ENCODE measurements at places on chromosomes 6 and 20.

DNA sequence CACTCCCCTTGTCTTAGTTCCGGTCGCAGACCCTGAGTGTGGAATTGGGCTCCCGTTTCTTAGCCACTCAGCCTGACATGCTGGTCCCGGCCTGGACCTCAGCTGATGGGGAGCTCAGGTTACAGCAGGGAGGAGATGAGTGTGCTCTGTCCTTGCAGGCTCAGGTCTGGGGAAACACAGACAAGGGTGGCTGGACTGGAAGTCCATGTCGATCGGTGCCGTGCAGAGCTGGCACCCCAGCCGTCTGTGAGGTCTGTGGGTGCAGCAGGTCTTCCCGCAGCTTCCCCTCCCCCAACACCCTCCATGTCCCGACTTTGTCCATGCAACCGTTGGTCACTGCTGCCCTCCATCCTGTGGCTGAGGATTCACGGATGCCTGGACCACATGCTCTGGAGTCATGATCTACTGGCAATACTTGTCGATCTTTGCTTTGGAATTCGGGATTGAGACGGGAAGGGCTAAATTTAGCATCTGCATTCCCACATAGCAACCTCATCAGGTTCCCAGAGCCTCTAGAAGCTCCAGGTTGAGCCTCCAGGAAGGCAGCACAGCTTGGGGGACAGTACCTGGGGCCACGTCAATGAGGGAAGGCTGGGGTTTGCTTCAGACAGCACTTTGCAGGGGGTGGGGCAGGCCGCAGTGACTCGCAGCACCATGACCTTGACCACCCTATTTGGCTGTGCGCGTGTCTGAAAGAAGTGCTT, 118.8 kb downstream of the PSMB1 start:
- DNase-seq = no peak

GRCh38 chr6:138456401-138456790, 42.9 kb downstream of the NHSL1 start:
- no peak for DNase-seq

- no peak for DNase-seq
These were observed 542.9 kb upstream of the JAG1 start for GRCh38 chr20:11216451-11217314.

DNA sequence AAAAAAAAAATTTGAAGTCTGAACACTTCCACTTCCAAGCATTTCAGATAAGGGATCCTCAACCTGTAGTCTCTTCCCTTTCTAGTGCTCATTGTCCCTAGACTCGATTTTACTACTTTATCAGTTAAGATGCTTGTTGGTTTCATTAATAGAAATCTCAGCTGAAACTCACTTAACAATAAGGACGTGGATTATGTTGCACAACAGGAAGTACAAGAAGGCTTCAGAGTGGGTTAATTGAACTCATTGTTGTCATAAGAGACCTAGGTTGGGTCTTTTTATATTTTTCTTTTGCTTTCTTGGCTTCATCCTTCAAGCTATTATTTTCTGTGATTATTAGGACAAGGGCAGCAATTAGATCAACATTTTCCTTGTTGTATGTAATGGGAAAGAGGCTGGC, 175.2 kb downstream of the CDKAL1 start:
- no peak for DNase-seq

DNA sequence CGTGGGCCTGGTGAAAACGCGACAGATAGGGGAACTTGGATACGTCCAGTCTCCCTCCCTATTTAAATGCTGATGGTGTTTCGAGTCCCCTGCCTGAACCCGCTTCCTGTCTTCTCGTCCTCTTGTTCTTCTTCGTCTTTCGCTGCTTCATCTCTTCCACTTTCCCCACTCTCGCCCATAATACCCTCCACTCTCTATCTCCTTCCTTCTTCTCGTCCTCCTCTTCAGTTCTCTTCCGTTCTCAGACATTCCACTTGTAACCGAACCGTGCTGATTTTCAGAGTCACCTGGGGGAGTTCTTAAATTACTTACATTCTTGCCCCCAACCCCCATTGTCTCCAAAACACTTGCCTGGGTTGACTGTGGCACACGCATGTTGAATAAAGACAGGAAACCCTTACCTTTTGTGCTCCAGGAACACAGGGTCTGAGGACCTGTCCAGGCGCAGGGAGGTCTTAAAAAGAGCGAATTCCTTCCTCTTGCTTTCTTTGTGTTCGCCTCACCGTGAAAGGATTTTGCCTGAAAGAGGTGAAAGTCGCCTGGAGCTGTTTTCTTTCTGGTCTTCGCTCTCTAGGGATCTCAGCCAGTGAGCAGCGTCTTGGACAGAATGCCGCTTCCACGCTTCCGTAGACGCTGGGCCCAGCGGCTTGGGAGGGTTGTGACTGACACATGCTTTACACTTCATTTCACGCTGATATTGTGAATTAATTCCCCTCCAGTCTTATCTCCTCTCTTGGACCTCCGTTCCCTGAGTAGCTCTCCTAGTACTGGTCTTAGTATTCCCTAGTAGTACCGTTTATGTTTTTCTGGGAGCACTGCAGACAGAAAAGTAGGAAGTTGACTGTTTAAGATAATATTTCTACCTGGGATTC, 184.0 kb downstream of the GPX5 start:
- DNase-seq = no peak

DNA sequence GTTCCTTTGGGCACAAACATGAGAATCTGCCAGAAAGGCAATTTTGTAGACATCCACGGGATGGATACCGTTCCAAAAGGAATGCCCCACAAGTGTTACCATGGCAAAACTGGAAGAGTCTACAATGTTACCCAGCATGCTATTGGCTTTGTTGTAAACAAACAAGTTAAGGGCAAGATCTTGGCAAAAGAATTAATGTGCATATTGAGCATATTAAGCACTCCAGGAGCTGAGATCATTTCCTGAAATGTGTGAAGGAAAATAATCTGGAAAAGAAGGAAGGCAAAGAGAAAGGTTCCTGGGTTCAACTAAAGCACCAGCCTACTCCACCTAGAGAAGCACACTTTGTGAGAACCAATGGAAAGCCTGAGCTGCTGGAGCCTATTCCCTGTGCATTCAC, 103.9 kb upstream of the ARG1 start:
- no peak for DNase-seq

DNA sequence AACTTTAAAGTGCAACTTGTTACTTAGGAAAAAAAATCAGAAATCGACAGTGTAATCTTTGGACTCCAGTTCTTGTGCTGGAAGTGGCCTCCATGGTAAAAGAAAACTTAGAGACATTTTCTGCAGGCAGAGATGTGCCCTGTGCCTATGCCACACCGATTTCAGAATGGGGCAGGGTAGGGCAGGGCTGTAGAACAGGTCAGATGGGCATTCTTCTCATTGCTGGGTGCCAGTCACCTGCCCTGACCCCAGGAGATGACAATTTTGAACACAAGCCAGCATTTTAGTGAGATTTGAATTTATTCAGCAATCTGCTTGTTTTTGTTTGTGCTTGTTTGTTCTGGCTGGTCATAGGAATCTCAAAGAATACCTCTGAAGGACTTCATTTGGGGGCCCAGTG, 63.3 kb downstream of the SASH1 start:
- DNase-seq = no peak

- no peak for DNase-seq
These were observed 9.3 kb downstream of the SLC9A8 start for GRCh38 chr20:49821870-49822331.

DNA sequence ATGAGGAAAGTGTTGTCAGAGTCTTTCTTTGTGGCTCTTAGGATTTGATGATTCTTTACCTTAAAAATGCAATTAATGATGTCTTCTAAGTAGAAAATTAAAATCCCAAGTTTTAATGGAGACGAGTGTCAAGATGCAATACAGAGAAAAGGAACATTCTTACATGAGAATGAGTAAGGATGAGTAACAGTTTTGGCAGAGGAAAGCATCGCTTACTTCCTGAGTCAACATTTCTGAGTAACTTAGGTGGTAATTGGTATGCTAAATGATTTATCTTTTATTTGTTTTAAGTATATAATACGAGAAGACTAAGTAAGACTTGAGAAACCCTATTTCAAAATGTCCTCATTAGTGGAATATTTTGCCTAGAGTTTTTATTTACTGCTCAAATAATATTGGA, 101.3 kb downstream of the RTN4IP1 start:
- DNase-seq = no peak

- DNase-seq = no peak
These were observed 103.2 kb downstream of the ARMC2 start for GRCh38 chr6:108951351-108951953.

GRCh38 chr6:159766906-159767305, 5.1 kb downstream of the ACAT2 start:
- no peak for DNase-seq

- no peak for DNase-seq
These were observed 44.4 kb upstream of the LOC128125822 start for GRCh38 chr6:63527658-63528514.

GRCh38 chr20:11376420-11376819, 541.3 kb upstream of the BTBD3 start:
- no peak for DNase-seq

DNA sequence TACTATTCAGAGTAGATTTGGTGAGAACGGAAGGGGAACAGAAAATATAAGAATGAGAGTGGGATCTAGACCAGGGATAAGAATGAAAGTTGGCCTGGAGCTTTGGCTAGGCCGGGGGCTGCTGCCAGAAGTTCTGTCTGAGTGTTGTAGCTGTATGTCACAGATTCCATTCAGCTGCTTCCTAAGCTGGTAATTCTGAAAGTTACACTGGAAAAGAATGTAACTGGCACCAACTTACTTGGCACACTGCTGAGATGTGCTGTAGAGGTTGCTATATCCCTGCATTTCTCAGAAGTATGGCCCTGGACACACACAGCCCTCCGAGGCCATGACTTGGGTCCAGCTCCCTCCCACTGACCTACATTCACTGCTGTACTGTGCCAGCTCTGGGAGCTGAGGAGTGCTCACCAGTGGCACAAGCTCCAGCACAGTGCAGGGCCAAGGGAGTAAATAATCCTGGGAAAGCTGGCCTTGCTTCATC, 25.8 kb upstream of the TMEM217 start:
- no peak for DNase-seq

DNA sequence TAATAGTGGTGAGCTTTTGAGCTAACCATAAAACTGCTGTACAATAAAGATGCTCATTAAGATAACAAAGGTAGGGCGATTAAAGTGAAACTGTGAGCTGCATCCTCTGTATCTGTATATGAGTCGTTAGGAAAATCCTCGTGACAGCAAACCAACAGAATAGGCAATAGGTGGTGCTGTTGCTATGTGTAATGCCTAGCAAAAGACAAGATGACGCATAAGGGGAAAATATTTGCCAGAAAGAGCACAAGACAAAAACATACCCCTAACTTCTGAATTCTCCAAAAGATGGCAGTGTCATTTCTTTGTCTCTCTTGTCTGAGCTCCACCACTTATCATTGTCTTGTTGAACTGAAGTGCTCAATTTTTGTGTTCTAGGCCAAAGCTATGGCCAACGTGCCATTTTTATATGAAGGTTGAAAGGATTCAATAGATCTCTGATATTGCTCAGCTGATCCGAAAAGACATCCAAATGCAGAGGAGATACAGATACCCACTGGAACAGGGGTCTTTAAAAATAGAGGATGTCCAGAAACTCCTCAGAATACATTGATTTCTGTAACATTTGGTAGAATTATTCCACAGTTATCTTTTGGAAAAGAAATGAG, 56.3 kb upstream of the ANKEF1 start:
- DNase-seq = no peak

DNA sequence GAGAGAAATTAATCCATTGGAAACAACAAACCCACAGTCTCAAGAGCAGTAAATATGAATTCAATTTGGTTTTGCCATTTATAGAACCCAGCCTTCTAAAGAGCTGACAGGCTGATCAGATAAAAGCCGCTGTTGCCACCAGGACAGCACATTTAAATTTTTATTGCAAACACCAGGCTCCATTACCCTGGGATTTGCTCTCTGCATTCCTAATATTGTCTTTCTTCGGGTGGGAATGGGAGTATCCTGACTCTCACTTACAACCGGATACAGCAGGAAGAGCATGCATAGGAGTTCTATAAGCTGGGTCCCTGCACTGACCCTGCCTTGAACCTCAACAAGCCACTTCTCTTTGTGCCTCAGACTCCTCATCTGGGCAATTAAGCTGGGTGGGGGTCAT, 142.9 kb downstream of the LRFN2 start:
- DNase-seq = no peak

DNA sequence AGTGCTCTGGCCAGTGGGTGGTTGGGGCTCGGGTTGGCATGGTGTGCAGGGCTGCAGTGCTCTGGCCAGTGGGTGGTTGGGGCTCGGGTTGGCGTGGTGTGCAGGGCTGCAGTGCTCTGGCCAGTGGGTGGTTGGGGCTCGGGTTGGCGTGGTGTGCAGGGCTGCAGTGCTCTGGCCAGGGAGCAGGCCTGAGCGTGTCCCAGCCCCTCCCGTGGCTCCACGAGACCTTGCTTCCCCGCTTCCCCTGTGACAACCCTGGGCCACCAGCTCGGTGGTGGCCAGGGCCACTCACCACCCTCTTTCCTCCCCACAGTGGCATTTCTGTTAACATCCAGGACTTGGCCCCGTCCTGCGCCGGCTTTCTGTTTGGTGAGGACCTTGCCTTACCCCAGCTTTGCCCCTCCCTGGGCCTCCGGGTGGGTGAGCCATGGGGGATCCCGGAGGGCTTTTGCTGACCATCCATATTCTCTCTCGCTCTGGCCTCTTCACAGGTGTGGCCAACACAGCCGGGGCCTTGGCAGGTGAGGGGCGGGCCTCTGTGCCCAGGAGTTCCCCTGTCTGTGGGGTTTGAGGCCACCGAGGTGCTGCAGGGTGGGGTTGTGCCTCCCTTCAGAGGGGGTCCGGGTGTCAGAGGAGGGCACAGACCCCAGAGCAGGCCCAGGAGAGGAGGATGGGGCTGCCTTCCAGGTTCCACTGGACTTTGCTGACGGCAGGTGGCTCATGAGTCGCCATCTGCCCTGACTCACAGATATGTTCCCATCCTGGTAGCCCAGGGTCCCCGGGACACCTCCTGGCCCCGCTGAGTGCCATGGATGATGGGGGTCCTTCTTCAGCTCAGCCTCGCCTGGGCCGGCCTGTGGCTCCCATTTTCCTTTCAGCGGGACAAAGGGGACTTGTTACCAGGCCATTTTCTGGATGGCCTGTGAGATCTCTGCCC, 14.0 kb downstream of the SLC17A9 start:
- DNase-seq = no peak
